Activated CD4-positive, CD25-positive, alpha-beta regulatory T cell treated with anti-CD3 and anti-CD28 coated beads, Interleukin-2, amount 50 U/mL, for 72 hours (primary cell): ENCODE measurements at places on chromosomes 3 and 15.
A peak's percentile ranks its signal among the peaks of the same experiment; 100 is the strongest.

DNA sequence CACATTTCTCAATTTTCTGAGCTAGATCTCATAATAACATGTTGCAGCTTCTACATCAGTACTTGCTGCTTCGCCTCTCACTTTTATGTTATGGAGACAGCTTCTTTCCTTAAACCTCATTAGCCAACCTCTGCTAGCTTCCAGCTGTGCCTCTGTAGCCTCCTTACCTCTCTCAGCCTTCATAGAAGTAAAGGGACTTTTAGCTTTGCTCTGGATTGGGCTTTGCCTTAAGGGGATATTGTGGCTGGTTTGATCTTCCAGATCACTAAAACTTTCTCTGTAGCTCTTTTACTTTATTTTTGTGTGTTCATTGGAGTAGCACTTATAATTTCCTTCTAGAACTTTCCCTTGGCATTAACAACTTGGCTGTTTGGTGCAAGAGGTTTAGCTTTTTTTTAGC is 150.1 kb downstream of the ATG7 start:
- no peak for DNase-seq

DNA sequence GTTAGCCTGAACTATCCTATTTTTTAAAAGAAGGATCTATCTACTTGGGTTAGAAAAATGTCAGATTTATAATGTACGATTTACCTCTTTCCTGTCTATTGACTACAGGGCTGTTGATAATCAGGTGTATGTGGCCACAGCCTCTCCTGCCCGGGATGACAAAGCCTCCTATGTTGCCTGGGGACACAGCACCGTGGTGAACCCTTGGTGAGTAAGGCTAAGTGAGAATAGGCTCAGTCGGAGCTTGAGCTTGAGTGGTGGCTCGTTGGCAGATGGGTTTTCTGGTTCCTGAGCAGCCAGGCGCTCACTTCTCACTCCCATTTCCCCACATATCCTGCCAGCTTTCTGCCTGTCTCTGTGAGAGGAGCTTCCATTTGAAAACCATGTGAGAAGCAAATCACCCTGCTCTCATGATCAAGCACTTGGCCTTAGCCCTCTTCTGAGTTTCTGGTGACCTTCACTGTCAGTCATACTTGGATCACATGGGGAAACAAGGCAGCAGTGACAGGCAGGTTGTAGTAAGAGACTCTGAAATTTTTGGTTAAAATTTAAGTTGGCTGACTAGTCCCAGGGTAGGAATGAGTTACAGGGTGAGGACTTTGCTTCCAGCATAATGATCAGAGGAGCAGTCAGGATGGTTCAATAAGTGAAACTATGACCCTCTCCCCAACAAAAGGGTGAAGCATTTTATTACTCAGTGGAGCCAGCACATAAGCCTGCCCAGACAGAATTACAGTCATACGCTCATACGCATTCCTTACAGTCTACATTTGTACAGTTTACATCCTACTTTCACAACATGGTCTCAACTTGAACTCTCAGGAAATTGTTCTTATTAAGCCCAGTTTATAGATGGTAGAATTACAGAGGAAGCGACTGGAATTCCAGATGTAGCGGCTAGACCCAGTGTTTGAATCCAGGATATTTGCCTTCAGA is 18.0 kb downstream of the NIT2 start:
- no peak for DNase-seq

DNA sequence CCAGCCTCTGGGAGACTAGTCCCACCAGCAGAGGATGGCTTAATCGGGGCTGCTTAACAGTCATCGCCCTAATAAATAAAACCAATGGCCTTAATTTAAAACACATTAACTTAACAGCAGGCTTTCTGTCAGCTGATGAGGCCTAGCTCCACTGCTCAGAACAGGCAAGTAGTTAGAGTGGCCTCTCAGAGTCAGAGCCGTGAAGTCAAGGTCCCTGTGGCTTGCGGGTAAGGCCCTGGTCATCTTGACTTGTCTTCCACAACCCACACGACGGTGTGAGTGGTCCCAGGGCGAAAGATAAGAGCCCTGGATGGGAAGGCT is 11.8 kb downstream of the XXYLT1 start:
- DNase-seq = no peak

GRCh38 chr3:55013145-55013925 is 85.5 kb upstream of the LRTM1 start:
- no peak for DNase-seq

DNA sequence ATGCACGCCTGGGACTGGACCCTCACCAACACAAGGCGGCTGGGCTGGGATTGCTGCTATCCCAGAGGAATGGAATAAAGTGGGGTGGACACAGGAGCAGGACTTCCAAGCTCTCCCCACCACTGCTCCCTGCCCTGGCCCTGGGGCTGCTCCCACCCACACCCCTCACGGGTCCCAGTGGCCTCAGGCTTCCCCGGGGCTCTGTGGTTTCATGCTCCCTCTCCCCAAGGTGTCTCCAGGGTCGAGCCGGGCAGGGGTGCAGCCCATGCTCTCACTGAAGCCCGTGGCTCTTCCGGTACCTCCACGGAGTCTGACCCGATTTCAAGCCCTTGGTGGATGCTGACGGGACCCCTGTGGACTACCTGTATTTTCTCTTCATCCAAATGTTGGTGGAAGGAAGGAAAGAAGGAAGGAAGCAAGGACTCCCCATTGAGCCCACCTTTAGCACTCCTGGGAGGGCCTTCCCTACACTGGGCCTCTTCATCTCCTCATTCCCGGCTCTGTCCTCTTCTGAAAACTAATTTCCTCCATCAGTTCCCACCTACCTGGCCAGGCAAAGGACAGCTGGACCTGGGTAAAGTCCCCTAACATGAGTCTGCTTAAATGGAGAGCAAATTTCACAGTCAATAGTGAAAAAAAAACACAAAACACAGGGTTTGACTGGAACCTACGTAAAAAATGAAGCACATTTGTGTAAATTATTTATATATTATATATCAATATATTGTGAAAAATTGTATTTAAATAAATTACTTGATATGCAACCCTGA is 44.0 kb upstream of the PCSK6 start:
- no peak for DNase-seq

GRCh38 chr3:112128843-112129727 is 4.0 kb downstream of the GCSAM start:
- no peak for DNase-seq

DNA sequence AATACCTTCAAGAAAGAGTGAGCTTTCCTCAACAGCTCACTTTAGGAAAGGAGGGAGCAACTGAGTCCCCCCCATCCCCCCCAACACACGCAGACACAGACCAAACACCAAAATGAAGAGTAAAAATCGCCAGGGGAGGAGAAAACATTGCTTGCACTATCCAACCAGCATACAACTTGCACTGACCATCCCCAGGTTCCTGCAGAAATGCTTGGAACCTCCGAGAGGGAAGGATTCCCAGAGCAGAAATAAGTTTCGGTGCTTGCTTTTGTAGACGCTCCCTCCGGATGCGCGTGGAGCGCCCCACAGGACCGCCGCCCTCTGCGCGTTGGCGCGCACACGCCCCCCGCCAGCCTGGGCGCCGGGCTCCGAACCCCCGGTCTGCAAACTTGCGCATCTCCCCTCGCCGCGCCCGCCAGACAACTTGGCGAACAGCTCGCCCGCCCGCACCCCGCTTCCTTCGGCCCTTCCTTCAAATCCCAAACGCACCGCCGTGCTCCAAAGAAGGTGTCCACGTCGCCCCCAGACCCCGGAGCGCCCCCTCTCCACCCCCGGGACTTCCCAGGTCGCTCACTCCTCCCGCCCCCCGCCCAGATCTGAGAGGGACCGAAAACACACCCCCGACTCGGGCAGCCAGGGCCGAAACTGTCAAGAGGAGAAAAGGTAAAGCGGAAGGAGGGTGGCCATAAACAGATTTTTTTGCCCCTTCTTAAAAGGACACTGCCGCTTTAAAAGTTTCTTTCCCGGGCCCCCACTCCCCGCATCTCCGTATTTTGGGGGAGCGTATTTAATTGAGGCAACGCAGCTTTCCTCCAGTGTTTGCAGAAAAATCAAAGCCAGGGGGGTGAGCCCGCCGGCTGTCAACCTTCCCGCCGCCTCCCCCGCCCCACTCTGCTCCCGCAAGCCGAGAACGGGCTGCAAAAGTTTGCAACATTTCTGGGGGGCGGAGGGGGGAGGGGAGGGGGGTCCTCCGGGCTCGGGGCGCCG is 859 bp downstream of the RORA start:
- no peak for DNase-seq

GRCh38 chr15:36622197-36622795 is 42.9 kb downstream of the CDIN1 start:
- no peak for DNase-seq

- DNase-seq = peak; percentile 60
These were observed 2.4 kb downstream of the CIB1 start for GRCh38 chr15:90231028-90232017.

DNA sequence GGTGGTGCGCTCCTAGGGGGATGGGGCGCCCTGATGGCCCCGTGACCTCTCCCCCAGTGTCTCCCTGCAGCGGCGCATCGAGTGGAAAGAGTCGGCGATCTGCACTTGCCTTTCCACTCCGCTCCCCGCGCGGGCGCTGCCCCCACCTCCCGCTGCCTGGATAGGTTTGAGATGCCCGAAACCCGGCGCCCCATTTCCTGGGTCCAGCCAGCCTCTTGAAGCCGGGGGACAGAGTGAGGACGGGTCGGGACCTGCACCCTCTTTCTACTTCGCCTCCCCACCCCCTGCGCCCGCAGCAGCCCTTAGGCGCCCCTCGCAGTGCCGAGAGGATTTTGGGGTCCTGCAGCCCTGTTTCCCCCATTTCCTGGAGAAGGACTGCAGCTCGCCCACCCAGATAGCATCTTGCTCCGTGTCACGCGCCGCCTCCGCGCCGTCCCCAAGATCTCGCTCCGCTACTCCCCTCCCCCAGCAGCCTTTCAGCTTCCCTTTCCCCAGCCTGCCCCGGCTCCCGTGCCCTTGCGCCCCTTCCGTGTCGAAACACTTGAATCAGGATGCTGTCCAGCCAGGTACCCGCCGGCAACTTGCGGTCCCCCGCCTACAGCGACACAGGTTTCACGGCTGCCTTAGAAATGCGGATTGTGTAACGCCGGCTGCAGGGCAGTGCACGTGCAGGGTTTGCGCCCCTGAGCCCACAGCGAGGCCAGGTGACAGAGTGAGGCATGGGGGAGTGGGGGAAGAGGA is 519 bp downstream of the ABHD6 start:
- DNase-seq = peak; percentile 45

DNA sequence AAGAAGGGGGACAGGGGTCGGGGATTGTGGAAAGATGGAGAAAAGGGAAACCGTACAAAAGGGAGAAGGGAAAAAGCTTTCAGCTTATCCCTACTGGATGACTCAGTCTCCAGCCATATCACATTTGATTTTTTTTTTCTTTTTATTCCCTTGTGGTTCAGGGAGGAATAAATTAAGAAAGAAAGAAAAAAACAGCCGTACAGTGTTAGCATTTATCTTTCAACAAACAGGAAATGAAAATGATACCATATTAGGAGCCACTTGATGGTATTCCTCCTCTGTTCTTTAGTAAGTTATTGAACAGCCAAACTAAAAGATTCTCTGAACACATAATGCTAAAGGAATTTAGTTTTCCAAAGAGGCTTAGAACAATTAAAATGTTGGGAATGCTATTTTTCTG is 594.4 kb downstream of the FOXP1 start:
- DNase-seq = no peak

- no peak for DNase-seq
These were observed 7.5 kb downstream of the CMTM7 start for GRCh38 chr3:32399030-32399620.

DNA sequence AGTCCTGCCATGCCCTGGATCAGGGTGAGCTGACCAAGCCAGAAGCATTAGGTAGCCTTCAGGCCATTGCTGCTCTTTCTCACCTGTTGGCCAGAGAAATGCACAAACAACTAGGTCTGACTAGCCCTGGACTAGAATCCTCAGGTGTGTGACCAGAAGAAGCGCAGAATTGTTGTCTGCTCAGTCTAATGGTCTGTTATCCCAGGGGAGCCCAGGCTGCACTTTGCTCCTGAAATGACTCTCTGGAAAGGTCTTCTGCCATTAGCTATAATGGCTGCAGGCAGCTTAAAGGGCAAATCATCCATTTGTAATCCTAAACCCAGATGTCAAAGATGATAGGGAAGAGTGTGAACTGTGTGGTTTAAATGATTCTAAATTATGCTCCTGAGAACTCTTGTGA is 246.1 kb downstream of the NFKBIZ start:
- DNase-seq = no peak

GRCh38 chr3:193788189-193788991 is 195.4 kb downstream of the OPA1 start:
- no peak for DNase-seq

- DNase-seq = no peak
These were observed 185.2 kb downstream of the GHSR start for GRCh38 chr3:172262991-172263608.

GRCh38 chr3:194687638-194688199 is 2.0 kb downstream of the FAM43A start:
- peak; percentile 77 for DNase-seq

GRCh38 chr3:11724615-11725339 is 81.1 kb upstream of the VGLL4 start:
- DNase-seq = no peak

GRCh38 chr15:47778263-47778770 is 61.0 kb downstream of the SEMA6D start:
- DNase-seq = no peak

DNA sequence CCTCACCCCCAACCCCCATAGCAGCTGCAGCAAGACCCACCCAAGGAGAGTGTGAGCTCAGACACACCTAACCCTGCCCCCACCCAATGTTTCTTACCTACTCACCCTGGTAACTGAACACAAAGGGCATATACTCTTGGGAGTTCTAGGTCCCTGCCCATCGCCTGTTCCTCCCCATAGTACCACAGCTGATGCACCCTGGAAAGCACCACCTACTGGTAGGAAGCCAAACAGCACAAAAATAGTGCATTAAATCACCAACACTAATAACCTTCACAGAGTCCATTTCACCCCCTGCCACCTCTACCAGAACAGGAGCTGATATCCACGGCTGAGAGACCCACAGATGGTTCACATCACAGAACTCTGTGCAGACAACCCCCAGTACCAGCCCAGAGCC is 245.2 kb downstream of the EFHB start:
- DNase-seq = no peak

GRCh38 chr15:47398594-47398993 is 318.7 kb upstream of the SEMA6D start:
- DNase-seq = no peak

GRCh38 chr15:101710806-101711205 is 13.5 kb downstream of the TARS3 start:
- DNase-seq = no peak

GRCh38 chr3:61685755-61686154 is 124.4 kb downstream of the PTPRG start:
- no peak for DNase-seq

GRCh38 chr15:75073197-75073596 is 49.8 kb downstream of the PPCDC start:
- no peak for DNase-seq

GRCh38 chr15:62591842-62592838 is 427.1 kb upstream of the C2CD4B start:
- DNase-seq = no peak

- DNase-seq = no peak
These were observed 172.0 kb upstream of the LRRFIP2 start for GRCh38 chr3:37346227-37347005.

DNA sequence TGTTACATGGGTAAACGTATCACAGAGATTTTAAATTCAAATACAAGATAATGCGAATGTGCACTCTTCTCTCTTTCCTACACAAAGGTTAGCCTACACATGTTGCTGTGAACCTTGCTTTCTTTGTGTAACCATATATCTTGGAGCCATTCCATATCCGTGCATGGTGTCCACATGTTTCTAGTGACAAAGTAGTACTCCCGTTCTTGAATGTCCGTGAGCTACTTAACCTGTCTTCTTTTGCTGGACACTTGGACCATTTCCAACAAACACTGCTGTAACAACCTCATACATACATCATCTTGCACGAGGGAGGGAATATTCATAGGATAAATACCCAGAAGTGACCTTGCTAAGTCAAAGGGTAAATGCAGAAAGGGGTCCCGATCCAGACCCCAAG is 75.0 kb downstream of the STRIT1 start:
- no peak for DNase-seq
